Activated CD4-positive, alpha-beta memory T cell treated with anti-CD3 and anti-CD28 coated beads for 36 hours (primary cell): ENCODE measurements at places on chromosomes 2 and 18. TPM values are rescaled to one million over a fixed set of nuclear protein-coding genes. Genes with fewer than 3 reads are reported as not detected.

Gene IL1F10
- total RNA-seq: not detected

Gene DNAJC5G
- total RNA-seq: not detected

Gene MATN3
- total RNA-seq: not detected

Gene IL1R1
- total RNA-seq: 20.4 TPM

Gene C2orf80
- total RNA-seq: not detected

Gene LOXHD1
- total RNA-seq: not detected

Gene KCNE4
- total RNA-seq: not detected

Gene MRPL30
- total RNA-seq: 30.8 TPM

Gene KLHL41
- 0.55 TPM for total RNA-seq

Gene ANKMY1
- 19.1 TPM for total RNA-seq

Gene DYNAP
- total RNA-seq: not detected

DNA sequence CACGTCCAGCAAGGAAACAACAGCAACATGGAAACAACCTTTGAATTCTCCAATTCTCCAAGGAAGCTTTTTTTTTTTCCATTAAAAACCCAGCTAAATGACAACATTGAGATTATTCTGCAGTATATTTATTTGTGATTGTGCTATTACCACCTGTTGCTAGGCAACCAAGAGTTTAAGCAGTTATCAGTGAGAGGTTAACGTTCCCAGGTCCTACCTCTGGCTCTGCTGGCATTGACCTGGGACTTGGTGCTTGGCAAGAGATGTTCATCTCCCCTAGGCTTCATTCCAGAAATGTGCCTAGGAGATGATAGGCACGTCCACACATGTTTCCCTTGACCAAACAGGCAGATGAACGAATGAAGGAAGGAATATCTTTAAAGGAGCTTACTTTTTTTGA lies 157.0 kb downstream of the TDRD15 start:
- H3K27ac ChIP-seq: no peak overlapping the region
- no peaks in the 10 kb centered on the region for H3K27me3 ChIP-seq
- H3K36me3 ChIP-seq: no peaks in the 10 kb centered on the region

- no peak overlapping the region for H3K27ac ChIP-seq
- H3K4me3 ChIP-seq: no peak overlapping the region
Measured at GRCh38 chr2:200042102-200042735, 86.8 kb downstream of the MAIP1 start.

DNA sequence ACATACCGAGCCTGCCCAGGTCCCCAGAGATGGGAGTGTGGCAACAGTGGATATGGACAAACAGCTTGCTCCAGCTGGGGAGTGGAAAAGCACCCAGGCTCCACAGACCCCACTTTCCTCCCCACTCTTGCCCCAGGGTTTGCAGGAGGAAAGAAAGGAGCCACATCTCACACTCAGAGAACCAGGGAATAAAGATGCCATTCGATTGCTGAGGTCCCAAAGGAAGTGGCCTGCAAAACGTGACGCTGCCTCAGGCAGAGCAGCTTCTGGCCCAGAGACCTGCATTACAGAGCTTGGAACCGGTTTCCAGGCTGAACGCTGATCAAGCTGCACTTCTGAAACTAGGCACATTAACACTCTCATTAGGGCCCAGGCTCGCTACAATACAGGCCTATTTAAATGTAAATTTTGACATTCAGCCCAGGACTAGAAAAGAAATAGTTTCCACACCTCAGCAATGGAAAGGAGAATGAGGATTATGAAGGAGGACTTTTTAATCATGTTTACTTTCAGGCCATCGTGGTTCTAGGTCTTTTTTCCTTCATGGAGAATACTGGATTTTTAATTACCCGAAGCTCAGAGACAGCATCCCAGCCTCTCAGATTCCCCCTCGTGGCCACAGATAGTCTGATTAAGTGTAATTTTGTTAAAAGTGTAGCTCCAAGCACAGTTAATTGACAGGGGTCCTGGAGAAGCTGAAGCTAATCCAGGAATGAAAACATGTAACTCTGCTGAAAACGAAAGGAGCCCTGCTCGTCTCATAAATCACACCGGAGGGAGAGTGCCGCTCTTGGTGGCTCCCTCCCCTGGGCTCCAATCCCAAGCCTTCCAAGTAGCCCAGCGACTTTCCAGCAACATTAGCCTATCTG lies 221.3 kb upstream of the RAB6C start:
- H3K27me3 ChIP-seq: no peaks in the 10 kb centered on the region
- H3K4me1 ChIP-seq: no peaks in the 10 kb centered on the region
- H3K27ac ChIP-seq: no peak overlapping the region

- H3K27me3 ChIP-seq: peaks cover 3% of the 10 kb centered on the region
- H3K36me3 ChIP-seq: no peaks in the 10 kb centered on the region
- DNase-seq: no peak
- H3K4me3 ChIP-seq: no peak overlapping the region
- H3K27ac ChIP-seq: no peak overlapping the region
- H3K4me1 ChIP-seq: no peaks in the 10 kb centered on the region
Measured at GRCh38 chr2:234680688-234681619, 184.1 kb upstream of the ARL4C start.

DNA sequence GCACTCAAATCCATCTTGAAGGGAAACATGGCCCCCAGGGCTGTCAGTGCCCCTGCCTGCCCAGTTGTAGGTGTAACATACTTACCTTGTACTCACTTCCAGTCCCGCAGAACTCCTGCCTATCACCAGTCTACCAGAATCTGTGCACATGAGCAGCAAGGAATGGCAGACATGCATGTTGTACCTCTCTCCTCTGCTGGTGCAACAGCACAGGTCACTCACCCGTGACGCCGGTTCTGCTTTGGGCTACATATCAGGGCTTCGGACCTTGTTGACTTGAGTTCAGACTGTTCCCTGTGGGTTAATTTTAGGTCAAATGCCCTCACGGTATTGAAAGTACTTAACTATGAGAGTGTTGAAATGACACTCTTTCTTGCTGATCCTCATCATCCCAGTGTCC lies 215.7 kb downstream of the TPGS2 start:
- H3K4me1 ChIP-seq: no peaks in the 10 kb centered on the region
- no peak overlapping the region for H3K4me3 ChIP-seq
- H3K36me3 ChIP-seq: no peaks in the 10 kb centered on the region

GRCh38 chr2:123720760-123721159 lies 304.3 kb upstream of the CNTNAP5 start:
- H3K27ac ChIP-seq: no peak overlapping the region
- H3K4me1 ChIP-seq: no peaks in the 10 kb centered on the region
- no peak for DNase-seq
- H3K36me3 ChIP-seq: no peaks in the 10 kb centered on the region

DNA sequence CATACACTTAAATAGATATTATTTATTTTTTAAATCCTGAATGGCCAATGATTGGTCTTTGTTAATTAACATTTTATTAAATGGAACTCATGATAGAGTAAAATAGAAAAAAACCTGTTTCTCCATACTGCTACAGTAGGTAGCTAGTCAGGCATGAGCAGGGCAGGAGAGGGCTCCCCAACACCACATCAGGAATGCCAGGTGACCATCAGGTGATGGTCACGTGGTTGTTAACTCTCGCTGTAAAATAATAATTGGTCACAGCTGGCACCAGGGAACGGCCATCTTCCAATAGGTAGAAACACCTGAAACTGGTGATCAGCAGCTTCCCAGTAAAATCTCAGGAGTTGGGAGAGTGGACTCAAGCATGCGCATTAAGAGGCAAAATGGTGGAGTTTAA lies 172.2 kb downstream of the MEIS1 start:
- no peak overlapping the region for H3K27ac ChIP-seq
- H3K27me3 ChIP-seq: no peaks in the 10 kb centered on the region
- H3K36me3 ChIP-seq: no peaks in the 10 kb centered on the region
- H3K4me1 ChIP-seq: no peaks in the 10 kb centered on the region
- no peak overlapping the region for H3K4me3 ChIP-seq

- no peak overlapping the region for H3K4me3 ChIP-seq
- no peaks in the 10 kb centered on the region for H3K27me3 ChIP-seq
- no peak for DNase-seq
- peaks cover 72% of the 10 kb centered on the region for H3K4me1 ChIP-seq
Measured at GRCh38 chr2:98705333-98705617, 25.7 kb downstream of the MGAT4A start.

DNA sequence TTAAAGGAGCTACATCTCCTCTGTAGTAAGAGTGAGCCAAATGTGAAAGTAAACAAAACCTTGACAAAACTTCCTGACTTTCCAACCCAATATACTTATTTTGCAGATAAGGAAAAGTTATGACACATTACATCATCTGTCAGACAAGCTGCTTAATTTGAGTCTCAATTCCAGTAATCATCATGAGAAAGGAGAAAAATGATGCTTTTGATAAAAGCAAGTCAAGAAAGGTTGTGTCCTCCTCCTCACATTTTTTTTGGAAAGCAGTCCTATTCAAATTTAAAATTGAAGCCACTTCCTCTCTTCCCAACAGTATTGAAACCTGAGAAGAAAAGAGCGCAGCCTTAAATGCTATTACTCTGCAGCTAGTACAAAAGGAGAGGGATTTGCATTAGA lies 519.6 kb downstream of the LRP1B start:
- H3K27me3 ChIP-seq: no peaks in the 10 kb centered on the region
- no peaks in the 10 kb centered on the region for H3K4me1 ChIP-seq
- no peaks in the 10 kb centered on the region for H3K36me3 ChIP-seq
- DNase-seq: no peak
- no peak overlapping the region for H3K4me3 ChIP-seq

DNA sequence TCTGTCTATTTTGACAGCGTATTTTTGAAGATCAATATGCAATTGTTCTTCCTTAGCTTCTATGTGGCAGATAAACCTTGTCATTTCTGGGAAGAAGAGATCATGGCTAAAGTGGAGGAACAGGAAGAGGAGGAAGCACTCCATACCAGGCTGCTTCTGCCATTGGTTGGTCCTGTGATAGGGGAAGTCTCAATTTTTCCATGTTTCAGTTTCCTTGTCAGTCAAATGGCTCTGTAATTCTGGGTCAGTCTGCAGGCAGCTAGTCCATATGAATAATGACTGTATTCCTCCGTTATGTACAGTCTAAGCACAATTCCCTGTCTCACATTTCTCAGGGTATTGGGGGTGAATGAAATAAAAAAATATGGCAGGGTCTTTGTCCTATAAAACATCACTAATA lies 277.6 kb upstream of the CXCR4 start:
- H3K27ac ChIP-seq: no peak overlapping the region
- H3K4me1 ChIP-seq: peaks cover 20% of the 10 kb centered on the region
- no peak for DNase-seq
- no peaks in the 10 kb centered on the region for H3K36me3 ChIP-seq
- H3K4me3 ChIP-seq: no peak overlapping the region

DNA sequence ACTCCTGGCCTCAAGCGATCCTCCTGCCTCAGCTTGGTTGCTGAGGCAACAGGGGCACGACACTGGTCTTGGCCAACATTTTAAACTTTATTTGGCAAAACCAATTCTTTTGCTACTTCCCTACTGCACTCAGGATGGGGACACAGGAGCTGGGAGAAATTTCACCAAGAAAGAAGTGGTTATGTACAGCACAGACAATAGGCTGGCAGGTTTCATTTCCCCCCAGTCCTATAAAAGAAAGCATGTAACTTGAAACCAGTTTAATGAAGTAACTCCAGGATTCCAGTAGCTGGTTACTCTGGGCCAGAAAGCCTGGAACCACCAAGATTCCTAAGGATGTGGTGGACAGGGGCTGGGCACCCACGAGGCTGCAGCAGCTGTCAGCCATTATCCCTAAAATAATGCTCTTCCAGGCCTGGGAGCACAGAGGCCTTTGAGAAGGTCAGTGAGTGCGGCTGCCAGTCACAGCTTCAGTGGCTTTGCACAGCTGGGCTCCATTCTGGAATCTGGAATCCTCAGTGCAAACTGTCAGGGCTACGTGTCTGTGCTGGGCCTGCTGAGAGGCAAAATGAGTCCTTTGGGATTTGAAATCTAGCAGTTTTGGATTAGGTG lies 142.3 kb upstream of the ITGA6 start:
- peaks cover 18% of the 10 kb centered on the region for H3K4me1 ChIP-seq
- H3K27me3 ChIP-seq: no peaks in the 10 kb centered on the region
- H3K36me3 ChIP-seq: no peaks in the 10 kb centered on the region
- no peak for DNase-seq
- no peak overlapping the region for H3K4me3 ChIP-seq
- H3K27ac ChIP-seq: no peak overlapping the region

DNA sequence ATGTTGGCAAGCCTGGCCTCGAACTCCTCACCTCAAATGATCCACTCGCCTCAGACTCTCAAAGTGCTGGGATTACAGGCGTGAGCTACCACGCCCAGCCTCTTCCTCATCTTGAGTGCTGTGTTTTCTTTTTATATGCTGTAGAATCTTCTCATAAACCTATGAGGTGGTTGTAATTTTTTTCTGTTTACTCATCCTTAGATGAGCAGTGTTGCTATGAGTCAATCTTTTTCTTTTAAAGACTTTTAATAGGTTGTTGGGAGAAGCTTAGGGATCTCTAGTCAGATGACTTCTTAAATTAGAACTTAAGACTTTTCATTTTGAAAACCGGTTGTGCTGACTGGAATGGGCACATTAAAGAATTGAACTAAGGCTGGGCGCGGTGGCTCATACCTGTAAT lies 8.7 kb upstream of the AAK1 start:
- peak overlapping the region; percentile 66 for H3K27ac ChIP-seq
- H3K4me3 ChIP-seq: peak overlapping the region; percentile 2
- no peaks in the 10 kb centered on the region for H3K36me3 ChIP-seq
- peaks cover 43% of the 10 kb centered on the region for H3K4me1 ChIP-seq
- H3K27me3 ChIP-seq: no peaks in the 10 kb centered on the region

DNA sequence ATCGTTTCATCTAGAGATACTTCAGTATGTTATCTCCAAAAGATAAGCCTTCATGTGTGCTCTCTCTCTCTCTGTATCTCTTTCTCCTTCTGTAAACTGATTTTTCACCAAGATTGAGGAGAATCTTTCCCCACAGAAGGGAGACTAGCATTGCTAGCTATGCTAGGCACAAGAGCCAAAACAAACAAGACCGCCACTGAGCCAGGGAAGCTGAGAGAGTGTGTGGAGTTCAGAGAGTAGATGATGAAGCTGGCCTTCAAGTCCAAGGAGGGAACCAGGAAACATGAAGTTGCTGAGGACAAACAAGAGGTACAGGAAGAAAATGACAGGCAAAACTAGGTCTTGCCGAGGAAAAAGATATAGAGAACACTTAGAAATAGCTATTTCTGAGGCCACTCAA lies 23.4 kb downstream of the DAPL1 start:
- H3K4me3 ChIP-seq: no peak overlapping the region
- H3K4me1 ChIP-seq: no peaks in the 10 kb centered on the region
- peaks cover 11% of the 10 kb centered on the region for H3K27me3 ChIP-seq
- no peak overlapping the region for H3K27ac ChIP-seq
- H3K36me3 ChIP-seq: no peaks in the 10 kb centered on the region
- no peak for DNase-seq

- H3K27me3 ChIP-seq: peaks cover 1% of the 10 kb centered on the region
- no peak for DNase-seq
- H3K4me1 ChIP-seq: no peaks in the 10 kb centered on the region
- H3K4me3 ChIP-seq: no peak overlapping the region
- H3K36me3 ChIP-seq: no peaks in the 10 kb centered on the region
Measured at GRCh38 chr2:201580486-201580885, 62.8 kb downstream of the TMEM237 start.

- H3K36me3 ChIP-seq: no peaks in the 10 kb centered on the region
- no peaks in the 10 kb centered on the region for H3K27me3 ChIP-seq
- no peak overlapping the region for H3K27ac ChIP-seq
- no peaks in the 10 kb centered on the region for H3K4me1 ChIP-seq
- H3K4me3 ChIP-seq: no peak overlapping the region
- no peak for DNase-seq
Measured at GRCh38 chr2:177582000-177582399, 189.4 kb downstream of the AGPS start.

- H3K4me1 ChIP-seq: no peaks in the 10 kb centered on the region
- H3K36me3 ChIP-seq: peaks cover 2% of the 10 kb centered on the region
- no peak overlapping the region for H3K4me3 ChIP-seq
- H3K27me3 ChIP-seq: no peaks in the 10 kb centered on the region
- H3K27ac ChIP-seq: no peak overlapping the region
Measured at GRCh38 chr2:32246911-32247310, 17.8 kb downstream of the NLRC4 start.

- peak overlapping the region; percentile 97 for H3K27ac ChIP-seq
- DNase-seq: no peak
- peak overlapping the region; percentile 95 for H3K4me3 ChIP-seq
- peaks cover 3% of the 10 kb centered on the region for H3K36me3 ChIP-seq
Measured at GRCh38 chr18:63421514-63421913, 762 bp downstream of the VPS4B start.
